Sigmoid colon (tissue), 7 donors: ENCODE measurements at places on chromosomes 4 and X. TPM values are rescaled to one million over a fixed set of nuclear protein-coding genes. Genes with fewer than 3 reads are reported as not detected.
A peak's percentile ranks its signal among the peaks of the same experiment; 100 is the strongest.

- no peak for DNase-seq
These were observed 52.2 kb downstream of the ABCG2 start for GRCh38 chr4:88106205-88106604.

The USP26 gene
- total RNA-seq = not detected

- no peak for DNase-seq
These were observed 12.7 kb upstream of the DGKK start for GRCh38 chrX:50483283-50483682.

The FMR1NB gene
- not detected for total RNA-seq

- DNase-seq = no peak
These were observed 49.7 kb downstream of the XIAP start for GRCh38 chrX:123909523-123909922.

GRCh38 chr4:148998719-148999118, 556.5 kb upstream of the NR3C2 start:
- no peak for DNase-seq

The SSX4B gene
- not detected for total RNA-seq

- DNase-seq = no peak
These were observed 201.0 kb downstream of the SPRY1 start for GRCh38 chr4:123597586-123597985.

The SMAD1 gene
- total RNA-seq = 25.8 TPM

- peak; percentile 4 for DNase-seq
These were observed 4.9 kb downstream of the CRLF2 start for GRCh38 chrX:1207496-1208025.

The LUZP4 gene
- not detected for total RNA-seq

The NDST3 gene
- total RNA-seq = not detected

- DNase-seq = no peak
These were observed 832.4 kb downstream of the STIM2 start for GRCh38 chr4:27692868-27693634.

The NIPAL1 gene
- total RNA-seq = 0.81 TPM

The MAGEB10 gene
- not detected for total RNA-seq

DNA sequence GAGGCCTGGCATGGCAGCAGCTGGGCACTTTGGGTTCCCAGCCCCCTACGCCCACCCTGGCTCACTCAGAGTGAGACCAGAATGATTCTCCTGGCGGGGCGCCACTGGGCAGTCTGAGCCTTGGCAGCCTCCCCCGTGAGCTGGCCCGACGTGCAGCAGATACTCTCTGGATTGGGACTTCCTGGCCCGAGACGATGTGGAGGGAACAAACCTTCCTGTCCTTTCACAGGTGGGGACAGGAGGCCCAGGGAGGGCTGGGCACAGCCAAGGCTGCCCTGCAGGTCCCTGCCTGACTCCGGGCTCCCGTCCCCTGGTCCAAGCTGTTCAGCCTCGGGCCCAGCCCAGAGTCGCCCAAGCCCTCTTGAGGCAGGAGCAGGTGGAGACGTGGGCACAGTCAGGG, 17.9 kb upstream of the ADD1 start:
- peak; percentile 58 for DNase-seq

The LIMCH1 gene
- total RNA-seq = 14.5 TPM

DNA sequence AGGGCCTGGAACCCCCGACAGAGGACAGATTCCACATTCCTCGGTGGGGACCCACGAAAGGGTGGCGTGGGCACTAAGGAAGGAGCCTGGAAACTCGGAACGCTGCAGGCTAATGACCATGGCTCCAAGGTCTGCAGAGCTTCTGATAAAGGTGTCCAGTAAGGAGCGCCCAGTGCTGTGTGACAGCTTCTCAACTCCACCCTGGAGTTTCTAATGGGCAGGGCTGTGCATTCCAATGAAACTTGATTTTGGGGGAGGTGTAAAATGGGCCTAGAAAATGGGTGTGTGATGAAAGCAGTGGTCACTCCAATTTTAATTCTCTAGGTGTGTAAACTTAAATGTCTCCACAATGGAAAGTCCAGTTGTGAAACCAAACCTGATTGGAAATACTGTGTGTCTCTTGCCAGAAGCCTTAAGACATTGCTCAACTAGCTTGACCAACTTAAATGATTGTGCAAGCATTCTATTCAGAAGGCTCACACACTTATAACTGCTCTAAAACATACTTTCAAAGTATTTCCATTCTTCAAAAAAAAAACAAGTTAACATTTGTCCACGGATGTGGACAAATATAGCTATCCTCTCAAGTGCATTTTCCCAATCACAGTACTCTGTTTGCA, 52.1 kb downstream of the XAGE2 start:
- DNase-seq = no peak

The SHOX gene
- total RNA-seq = 0.41 TPM

The DBET gene
- total RNA-seq = not detected

DNA sequence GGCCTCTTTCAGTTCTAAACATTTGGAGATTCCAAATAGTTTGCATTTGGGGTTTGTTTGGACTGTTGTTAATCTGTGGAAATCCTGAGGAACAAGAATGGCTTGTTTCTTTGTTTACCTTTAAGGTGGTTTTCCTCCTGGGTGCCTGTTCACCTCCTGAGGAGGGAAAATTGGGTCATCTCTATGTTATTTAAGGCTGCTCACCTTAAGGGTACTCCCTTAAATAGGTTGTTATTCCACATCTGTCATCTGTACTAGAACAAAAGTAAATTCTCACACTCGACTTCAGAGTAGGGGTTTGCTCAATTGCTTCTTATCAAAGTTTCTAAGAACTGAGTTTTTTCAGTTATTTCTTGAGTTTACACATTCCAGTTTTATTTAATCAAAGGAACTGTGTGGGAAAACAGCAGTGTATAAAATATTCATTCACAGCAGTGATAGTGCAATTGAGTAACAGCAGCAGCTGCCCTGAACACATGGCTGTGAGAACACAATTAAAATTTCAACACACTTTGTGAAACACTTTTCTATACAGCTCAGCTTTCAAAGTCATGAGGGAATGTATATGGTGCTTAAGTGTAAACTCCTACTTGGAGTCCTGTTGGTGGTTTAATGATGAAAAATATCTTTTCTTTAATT, 238.5 kb upstream of the PGRMC2 start:
- no peak for DNase-seq

- no peak for DNase-seq
These were observed 141.6 kb downstream of the PCDH18 start for GRCh38 chr4:137390707-137391106.

The CSAG1 gene
- total RNA-seq = not detected

GRCh38 chrX:48676106-48676892, 7.3 kb upstream of the WAS start:
- peak; percentile 95 for DNase-seq

The FAM47E gene
- 1.9 TPM for total RNA-seq

GRCh38 chr4:1236103-1236641, 12.8 kb downstream of the CTBP1 start:
- DNase-seq = peak; percentile 63

The BEX1 gene
- total RNA-seq = 6.9 TPM

DNA sequence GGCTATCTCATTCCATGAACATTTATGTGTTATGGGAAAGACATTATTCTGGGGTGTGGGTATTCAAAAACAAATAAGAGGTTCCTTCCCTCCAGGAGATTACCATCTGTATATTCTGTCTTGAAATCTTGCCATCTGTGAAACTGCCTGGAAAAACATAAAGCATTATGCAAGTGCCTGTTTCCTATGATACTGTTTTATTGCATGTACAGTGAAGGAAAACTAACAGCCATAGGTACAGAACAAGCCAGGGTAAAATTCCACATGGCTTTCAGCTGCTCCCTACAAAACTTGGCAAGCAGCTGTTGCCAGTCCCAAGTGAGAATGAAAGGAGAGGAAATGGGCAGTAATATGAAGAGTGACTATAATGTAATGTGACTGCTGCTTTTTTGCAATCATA, 136.0 kb downstream of the GUCY2F start:
- DNase-seq = no peak

- no peak for DNase-seq
These were observed 100.8 kb upstream of the USP38 start for GRCh38 chr4:143083756-143084472.

- no peak for DNase-seq
These were observed 25.2 kb upstream of the NPFFR2 start for GRCh38 chr4:72006586-72006985.

The EDA2R gene
- total RNA-seq = 1.4 TPM

DNA sequence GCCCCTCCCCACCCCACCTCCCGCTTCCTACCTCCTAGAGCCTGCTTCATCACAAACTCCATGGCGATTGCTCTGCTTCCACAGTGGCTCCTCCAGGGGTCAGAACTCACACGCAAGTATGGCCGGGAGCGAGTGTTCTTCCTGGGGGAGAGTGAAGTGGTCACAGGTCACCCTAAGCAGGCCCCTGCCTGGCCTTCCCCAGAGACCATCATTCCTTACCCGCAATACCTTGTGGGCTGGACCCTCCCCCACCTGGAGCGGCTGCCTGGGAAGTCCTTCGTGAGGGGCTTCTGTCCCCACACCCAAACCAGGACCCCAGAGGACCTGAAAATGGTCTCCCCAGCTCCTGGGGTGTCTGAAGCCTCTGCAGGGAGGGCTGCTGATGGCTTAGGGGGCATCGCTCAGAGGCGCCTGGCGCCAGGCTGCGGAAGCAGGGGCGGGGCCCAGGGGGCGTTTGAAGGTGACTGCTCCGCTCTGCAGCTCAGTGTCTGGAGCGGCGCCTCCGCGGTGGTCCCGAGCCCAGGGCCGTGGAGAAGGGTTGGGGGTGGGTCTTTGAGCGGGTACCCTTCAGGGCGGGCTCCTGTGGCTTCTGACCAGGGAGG, 1.4 kb downstream of the CPLX1 start:
- no peak for DNase-seq

The OTUD6A gene
- not detected for total RNA-seq

GRCh38 chr4:38574559-38575333, 89.3 kb upstream of the KLF3 start:
- DNase-seq = no peak

DNA sequence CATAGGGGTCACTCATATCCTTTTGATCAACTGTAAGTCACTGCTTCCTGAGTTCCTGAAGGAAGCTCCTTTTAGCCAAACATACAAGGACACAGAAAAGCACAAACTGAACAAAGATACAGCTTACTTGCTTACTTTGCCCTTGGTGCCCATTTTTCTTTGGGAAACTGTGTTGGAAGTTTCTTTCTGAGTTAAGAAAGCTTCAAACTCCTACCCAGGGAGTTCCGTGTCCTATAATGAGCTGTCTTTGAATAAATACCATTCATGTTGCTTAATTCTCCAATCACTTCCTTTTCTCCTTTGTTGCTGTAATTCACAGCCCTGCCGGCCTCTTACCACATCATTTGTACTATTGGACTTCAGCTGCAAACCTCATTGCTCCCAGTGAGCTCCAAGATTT, at the start of gene ADH4:
Gene ADH4 (minus strand): TSS at position 228 of the 400 bp plus-strand sequence. CDS start 75 bp downstream, at position 153.
- no peak for DNase-seq

- no peak for DNase-seq
These were observed 99.6 kb upstream of the MAML3 start for GRCh38 chr4:140253556-140254027.

DNA sequence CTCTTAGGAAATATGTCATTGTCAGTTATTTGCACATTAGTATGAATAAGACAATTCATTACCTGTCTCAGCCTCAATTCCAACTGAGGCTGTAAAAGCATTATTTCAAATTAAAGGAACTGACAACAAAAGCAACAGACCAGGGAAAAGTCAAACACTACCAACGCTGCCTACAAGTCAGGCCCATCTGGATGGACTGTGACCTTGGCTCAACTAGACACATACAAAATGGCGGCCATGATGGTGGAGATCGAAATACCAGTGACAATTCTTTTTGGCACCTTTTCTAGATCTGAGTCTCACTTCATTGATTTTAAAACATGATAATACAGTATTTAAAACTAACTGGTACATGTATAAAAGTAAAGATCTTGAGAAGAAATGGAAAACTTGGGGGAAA, 160.7 kb downstream of the DHX15 start:
- no peak for DNase-seq

- DNase-seq = no peak
These were observed 11.2 kb upstream of the ZCCHC13 start for GRCh38 chrX:74292808-74293123.

The IBSP gene
- not detected for total RNA-seq

DNA sequence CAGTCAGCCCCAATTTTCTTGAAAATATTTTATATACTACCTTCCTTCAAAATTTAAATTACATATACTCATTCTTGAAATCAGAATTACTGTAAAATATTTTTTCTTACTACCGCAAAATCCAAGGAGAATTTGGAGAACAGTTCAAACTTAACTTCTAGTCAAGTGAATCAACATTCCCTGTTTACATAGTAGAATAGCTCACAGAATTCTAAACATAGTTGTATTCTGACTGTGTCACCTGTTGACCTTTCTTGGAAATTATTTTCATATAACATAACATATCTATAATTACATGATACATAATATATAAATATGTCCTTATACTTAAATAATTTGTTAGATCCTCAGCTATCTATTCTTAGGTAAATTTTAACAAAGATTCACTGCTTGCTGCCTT, 31.0 kb upstream of the FGF5 start:
- DNase-seq = no peak

The HSFX4 gene
- not detected for total RNA-seq

The MTNR1A gene
- not detected for total RNA-seq

The DAPP1 gene
- 2.0 TPM for total RNA-seq

The DRD5 gene
- total RNA-seq = not detected

DNA sequence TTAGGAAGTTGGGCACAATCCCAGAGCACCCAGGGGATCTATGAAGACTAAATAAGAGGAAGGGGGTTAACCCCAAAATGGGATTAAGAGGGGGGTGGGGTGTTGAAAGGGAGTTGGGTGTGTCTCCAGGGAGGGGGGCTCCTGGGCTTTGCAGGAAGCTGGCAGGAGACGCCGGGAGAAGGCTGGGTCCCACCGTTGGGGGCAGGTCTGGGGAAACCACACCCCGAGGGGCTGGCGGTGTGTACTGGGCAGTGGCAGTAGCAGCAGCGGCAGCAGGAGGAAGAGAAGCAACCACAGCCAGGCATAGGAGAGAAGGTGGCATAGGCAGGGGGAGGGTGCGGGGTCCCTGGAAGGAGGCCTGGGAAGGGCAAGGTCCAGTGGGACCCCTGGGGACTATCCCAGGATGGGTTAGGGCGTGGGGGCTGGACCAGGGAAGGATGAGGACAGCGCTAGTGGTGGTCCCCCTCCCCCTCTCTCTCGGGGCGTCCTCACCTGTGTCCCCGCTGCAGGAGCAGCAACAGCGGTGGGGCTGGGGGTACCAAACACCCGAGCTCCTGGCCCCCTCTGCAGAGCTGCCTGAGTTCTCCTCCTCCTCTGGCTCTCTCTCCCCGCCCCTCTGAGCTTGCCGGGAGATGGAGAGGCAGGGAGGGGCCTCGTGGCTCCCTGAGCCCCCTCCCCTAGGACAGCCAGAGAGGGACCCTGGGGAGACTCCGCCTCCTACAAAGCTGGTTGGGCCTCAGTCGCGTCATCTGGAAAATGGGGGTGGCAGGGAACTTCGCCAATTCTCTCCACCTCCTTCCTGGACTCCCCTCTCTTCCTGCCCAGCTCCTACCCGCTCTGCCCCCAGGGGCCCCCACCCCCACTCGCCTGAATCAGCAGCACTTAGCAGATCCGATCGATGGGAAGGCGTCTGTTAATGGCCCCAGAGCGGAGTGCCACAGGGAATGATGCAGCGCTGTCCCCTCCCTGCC, at the start of gene KCND1:
Gene KCND1 (minus strand): TSS at position 596 of the 971 bp plus-strand sequence. CDS start 1,573 bp downstream, outside the sequence.
- peak; percentile 73 for DNase-seq

- DNase-seq = no peak
These were observed 299.1 kb upstream of the ANKRD50 start for GRCh38 chr4:125011646-125012045.
